Activated CD8-positive, alpha-beta memory T cell treated with anti-CD3 and anti-CD28 coated beads, Interleukin-2, amount 50 U/mL, for 4 hours (primary cell): ENCODE measurements at places on chromosomes 12 and 14.

DNA sequence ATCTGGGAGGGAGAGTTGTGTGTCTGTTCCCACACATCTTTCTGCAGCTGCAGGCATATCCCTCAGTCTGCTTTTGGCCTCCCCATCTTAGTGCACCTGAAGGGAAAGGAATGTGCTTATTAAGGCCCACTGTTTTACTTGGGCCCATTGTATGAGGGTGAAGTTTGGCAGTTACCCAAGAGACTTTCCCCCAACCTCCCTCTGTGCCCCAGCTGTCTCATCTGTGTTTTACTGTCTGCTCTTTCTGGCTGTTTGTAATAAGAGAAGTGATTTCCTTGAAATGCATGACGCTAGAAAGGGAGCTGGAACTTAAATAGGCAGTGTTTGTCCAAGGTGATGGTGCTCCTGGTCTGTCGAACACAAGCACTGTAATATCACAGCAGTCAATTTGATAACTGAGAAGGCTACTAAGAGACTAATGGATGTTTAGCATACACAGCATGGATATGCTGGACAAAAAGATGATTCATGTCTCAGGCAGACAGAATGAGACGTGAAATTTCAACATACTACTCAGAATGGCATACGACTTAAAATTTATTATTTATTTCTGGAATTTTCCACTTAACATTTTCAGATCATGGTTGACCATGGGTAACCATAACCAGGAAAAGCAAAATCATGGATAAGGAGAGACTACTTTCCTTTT lies 43.6 kb downstream of the FSCB start:
- DNase-seq = no peak

DNA sequence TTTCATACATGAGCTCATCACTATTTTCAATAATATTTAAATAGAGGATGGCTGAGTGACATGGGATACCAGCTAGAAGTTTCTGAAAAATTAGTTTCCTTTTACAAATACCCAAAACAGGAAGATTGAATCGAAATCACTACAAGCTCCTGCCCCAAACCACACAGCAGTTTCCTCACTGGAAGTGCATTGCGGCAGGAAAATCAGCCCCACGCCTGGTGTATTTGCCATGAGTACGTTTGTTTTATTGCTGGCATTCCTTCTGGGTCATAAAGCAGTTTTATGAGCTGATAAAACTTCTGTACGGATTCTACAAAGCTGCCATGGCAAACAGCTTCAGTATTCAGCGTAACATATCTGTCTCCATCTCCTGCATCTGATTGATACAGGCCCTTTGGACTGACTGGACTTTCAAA lies 23.7 kb downstream of the CDC42BPB start:
- no peak for DNase-seq

- DNase-seq = no peak
Measured at GRCh38 chr14:49464885-49465284, 121.3 kb downstream of the RPS29 start.

DNA sequence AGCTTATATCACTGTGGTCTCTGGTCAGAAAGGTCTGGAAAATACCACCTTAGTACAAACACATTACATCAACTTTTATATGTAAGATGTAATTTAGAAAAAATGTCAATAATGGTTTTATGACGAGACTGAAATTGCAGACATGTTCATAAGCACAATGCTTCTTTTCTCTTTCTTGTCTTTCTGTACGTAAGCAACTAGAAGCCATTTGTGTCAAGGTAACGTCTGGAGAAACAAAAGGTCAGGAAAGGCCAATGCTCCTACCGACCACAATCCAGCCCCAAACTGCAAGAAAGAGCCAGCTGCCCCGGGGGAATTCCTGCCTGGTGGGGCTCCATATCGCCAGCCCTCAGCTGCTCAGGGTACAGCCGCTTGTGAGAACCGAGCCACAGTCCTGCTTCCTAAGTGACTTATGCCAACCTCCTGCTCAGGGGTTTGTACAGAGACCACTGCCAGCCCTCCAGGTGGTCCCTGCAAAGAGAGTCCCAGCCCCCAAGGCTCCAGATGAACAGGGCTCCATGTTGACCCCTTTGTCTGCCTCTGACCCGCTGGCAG lies 6.3 kb downstream of the ZNF839 start:
- DNase-seq = no peak

GRCh38 chr14:103721334-103722120 lies 5.9 kb downstream of the ZFYVE21 start:
- DNase-seq = no peak

DNA sequence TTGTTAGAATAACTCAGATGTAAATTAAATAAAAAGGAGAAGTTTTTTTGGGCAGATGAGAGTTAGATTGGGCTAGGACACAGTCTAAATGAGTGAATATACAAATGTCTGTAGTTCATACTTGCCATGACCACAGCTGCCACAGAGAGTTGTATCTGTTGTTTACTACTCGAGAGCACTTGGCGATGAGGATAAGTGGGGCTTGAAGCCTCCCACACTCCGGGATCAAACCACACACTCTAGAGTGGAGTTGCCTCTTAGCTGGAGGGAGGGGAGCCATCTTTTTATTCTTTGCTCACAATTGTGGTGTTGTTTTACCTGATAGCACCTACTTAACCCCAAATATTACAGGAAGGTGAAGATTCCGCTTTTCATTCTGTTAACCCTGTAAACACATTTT lies 27.5 kb downstream of the BEST3 start:
- DNase-seq = no peak

DNA sequence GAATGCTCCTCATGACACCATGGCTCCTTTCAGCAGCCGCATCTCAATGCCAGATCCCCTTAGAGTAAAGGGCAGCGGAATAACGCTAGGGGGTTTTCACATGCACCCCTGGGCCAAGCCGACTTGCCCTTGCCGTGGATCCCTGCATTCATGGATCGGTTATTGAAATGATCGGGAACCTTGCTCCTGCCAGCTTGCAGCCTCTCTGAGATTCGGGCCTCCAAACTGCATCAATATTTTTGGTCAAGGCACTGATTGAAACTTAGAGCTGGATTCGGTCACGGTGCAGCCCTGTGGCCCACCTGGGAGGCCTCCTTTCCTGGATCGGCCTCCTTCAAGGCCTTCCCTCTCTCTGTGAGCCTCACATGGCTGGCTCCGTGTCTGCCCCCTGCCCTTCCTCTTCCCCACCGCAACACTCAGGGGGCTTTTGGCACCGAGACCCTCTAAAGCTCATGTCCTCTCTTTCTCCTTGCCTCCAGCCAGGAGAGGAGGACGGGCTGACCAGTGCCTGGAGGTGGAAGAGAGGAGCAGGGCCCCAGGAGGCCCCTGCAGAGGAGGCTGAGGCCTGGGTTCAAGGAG lies 1.8 kb downstream of the PTPN6 start:
- DNase-seq = no peak

DNA sequence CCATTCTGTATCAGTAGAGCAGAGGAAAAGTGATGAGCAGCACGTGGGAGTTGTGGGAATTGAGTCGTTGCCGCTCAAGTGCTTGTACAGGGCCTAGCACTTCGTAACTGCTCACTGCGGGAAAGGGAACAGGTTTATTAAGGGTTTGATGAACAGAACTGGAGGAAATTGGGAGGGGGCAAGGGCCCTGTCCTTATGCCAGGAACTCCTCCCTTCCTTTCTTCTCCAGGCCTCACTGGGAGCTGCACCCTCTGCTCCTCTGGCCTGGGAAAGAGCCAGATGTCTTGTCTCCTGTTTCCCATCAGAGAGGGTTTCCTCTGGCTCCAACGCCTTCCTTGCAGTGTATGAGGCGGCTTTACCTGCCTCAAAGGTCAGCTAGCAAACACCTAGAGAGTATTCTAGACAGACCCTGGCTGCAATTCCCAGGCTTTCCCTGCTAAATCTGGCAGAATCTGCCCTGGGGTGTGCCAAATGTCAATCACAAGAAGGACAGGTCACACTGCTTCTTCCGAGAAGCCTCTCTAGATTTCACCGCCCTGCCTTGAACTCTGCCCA lies 78.4 kb downstream of the NTF3 start:
- DNase-seq = no peak
